Heart right ventricle (tissue), 16 donors: ENCODE measurements at places on chromosomes 3 and 15. TPM values are rescaled to one million over a fixed set of nuclear protein-coding genes. Genes with fewer than 3 reads are reported as not detected.

- DNase-seq = no peak
These were observed 287.1 kb downstream of the SOX2 start for GRCh38 chr3:181998828-181999227.

DNA sequence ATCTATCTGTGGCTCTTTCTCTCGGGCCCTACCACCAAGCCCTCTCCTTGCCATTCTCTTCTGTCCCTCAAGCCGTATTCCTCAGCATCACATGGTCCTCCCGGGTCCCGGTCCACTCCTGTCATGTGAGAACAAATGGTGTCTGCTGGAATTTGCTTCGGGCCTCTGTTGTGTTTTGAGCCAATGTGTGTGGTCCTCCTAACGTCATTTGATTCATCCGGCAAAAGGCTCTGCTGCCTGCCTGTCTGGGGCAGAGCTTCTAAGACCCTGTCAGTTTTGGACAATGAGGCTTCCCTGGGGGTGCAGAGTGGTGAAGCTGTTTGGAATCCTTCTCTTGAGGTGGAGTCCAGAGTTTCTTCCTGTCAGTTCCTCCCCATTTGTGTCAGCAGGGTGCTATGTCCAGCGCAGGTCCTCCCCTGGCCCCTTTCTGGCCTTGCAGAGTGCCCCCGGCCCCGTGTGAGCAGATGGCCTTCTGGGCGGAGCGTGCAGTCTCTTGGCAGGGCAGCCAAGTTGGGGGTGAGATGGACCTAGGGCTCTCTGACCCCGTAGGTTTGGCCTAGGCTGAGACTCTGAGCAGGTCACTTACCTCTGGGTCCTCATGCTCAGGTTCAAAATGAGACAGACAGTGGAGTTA lies 93.6 kb downstream of the APBA2 start:
- DNase-seq = no peak

The ISL2 gene
- not detected for total RNA-seq

GRCh38 chr3:194421-194820 lies 2.1 kb upstream of the CHL1 start:
- DNase-seq = no peak

The GRK7 gene
- not detected for total RNA-seq

The IMPG2 gene
- total RNA-seq = 0.21 TPM

The SLC9C1 gene
- total RNA-seq = 2.2 TPM

DNA sequence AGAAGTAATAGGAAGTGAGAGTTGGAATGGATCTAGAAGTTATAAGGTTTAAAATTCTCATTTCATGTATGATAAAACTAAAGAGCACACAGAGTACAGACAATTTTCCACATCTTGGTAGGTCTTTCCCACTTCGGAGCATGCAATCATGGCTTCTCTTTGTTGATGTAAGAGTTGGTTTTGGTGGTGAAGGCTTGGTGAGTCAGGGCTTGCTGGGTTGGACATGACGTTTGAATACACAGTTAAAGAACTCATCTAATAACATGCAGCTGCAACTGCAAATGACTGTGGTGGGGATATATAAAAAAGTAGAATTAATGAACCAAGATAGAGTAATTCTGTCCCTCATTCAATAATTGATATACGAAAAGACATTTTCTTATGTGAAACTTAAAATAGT lies 39.5 kb upstream of the GRM7 start:
- DNase-seq = no peak

The ISLR gene
- 14.6 TPM for total RNA-seq

The GPR62 gene
- total RNA-seq = 0.14 TPM

- no peak for DNase-seq
These were observed 73.5 kb downstream of the GOLGA8G start for GRCh38 chr15:28459279-28459678.

The B2M gene
- total RNA-seq = 1,496 TPM

The SLC51A gene
- total RNA-seq = not detected

The CCDC174 gene
- 11.4 TPM for total RNA-seq

The DUOX1 gene
- 0.99 TPM for total RNA-seq

DNA sequence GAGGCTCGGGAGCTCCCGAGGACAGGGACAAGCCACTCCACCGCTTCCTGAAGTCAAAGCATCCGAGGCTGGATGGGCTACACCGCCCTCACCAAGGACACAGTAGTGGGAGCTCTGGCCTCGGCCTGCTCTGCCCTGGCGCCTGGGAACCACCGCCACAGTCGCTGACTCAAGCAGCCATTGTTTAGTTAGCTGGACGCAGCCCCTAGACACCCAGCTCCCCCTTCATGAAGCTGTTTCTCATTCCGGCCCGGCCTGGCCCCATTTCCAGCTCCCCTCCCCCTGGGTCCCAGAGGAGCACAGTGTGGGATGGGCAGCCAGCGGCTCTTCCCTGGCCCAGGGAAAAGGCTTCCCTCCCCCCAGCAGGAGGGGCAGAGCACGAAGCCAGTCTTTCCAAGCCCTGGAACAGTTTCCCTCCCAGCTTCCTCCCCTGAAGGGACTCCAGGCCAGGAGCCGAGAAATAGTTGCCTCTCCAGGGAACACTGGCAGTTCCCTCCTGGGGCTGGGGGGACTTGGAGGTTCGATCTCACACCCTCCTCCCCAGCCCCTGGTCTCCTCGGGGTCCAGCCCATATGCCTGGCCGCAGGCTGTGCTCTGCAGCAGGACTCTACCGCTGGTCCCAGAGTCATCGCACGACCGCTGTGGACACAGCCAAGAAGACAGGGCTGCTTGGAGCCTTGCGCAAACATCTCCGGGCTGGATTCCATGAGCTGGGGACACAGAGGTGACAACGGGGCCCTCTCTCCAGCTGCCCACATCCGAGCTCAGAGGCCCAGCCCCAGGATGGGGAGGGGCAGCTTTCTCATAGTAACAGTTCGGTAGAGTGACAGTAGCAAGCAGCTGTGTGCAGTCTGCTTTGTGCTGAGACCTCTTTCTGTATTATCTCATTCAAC lies 10.0 kb downstream of the PLXND1 start:
- DNase-seq = peak; percentile 96

The RTP3 gene
- not detected for total RNA-seq

DNA sequence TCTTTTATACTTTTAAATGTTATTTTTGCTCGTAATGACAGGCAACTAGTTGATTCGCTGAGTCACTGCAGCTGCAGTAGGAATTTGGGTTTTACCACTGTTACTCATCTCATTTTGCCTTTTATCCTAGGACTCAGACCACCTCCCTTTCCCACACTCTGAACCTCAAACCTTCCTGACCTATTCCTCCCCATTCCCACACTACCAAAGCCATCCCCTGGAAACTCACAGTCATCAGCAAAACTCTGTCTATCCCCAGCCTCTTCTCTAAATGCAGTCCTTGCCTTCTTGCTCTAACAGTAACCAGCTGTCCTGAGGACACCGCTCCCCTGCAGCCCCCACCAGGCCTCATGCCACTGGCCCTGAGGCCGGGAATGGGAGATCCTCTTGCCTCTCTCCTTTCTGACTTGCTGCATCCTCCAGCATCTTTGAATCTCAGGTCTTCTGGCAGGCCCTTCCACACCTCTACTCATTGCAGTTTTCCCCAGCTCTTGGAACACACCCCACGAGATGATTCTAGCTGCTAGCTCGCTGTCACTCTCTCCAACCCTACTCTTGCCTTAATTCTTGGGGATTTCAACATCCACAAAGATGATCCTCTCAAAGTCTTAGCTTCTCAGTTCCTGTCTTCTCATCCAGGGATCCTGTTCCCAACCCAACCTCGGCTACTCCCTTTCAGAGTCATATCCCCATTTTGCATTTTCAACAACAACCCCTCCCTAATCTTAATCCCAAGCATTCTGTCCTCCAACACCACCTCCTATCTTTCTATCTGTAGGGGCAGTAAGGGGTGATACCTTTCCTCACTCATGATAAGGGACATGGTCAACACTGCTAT lies 55.9 kb upstream of the C3orf80 start:
- no peak for DNase-seq

GRCh38 chr15:64343222-64343621 lies 12.8 kb downstream of the CSNK1G1 start:
- no peak for DNase-seq
